Fibroblast of the aortic adventitia (primary cell): ENCODE measurements at places on chromosomes 12 and 14. TPM values are rescaled to one million over a fixed set of nuclear protein-coding genes. Genes with fewer than 3 reads are reported as not detected.

DNA sequence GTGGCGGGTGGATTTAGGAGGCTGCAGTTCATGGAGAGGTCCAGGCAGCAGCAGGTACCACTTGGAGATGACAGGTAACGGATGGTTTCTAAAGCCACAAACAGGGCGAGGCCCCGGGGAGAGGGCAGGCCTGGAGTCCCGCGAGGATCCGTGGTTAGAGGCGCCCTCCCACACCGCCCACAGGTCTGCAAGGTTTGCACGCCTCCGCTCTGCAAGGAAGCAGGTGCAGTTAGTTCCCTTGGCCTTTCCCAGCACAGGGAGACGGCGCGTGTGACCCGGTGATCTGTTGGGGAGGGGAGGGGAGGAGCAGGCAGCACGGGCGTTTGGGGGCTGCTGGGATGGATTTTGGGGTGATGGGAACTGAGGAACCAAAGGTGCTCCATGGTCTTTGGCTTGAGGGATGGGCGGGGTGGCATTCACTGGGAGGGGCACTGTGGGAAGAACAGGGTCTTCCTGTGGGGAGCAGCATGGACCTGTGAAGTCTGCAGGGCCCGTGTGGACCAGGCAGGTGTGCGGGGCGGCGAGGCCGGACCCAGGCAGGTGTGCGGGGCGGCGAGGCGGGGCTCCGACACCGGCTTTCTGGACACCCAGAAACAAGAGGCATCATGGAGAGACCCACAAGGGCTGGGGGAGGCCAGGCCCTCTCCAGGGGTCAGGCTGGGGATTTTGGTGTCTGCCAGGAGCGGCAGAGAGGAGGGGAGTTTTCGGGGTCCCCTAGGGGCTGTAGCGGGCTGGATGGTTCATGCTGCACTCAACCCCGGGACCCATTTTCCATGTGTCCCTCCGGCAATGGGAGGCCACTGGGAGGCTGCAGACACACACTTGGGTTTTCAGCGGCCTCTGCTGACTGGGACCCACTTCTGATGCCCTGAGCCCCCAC lies 29.1 kb downstream of the NOC4L start:
- DNase-seq, result no peak

DNA sequence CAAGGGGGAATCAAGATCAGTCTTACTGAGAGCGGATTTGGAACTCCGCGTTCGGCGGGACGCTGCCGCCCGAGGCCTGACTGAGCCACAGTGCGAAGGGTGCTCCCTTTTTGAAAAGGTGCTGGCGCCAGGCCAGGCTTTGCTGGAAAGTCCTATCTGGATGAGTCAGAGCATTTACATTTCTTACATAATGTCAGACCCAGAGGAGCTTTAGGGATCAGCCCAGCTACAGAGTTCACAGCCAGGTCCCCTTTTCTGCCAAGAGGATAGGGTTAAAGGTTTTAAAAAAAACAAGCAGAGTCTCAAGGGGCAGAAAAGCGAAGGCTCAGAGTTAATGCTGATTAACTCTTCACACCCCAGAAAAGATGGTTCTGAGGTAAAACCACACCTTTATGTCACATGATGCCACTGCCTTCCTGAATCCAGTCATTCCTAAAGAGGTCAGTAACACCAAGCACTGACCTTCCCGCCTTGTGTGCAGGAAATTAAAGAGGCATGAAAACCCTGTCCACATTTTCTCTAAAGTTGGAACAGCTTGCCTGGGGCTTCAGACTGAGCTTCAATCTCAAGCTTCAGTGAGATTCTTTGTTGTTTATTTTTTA lies 11.7 kb upstream of the FBXL14 start:
- peak; percentile 96 for DNase-seq

DNA sequence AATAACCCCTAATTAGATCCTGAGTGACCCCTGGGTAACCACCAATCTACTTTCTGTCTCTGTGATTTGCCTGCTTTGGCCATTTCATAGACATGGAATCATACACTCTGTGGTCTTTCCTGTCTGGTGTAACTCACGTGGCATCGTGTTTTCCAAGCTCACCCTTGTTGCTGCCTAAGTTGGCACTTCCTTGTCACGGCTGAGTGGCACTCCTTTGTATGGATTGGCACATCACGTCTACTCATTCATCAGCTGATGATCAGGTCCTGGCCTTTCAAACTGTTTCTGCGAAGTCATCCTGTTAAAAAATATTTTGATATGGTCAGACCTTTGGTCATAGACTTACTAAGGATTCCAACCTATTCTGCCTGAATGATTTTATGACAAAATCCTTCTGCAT lies 87.7 kb downstream of the GLT1D1 start:
- no peak for DNase-seq

DNA sequence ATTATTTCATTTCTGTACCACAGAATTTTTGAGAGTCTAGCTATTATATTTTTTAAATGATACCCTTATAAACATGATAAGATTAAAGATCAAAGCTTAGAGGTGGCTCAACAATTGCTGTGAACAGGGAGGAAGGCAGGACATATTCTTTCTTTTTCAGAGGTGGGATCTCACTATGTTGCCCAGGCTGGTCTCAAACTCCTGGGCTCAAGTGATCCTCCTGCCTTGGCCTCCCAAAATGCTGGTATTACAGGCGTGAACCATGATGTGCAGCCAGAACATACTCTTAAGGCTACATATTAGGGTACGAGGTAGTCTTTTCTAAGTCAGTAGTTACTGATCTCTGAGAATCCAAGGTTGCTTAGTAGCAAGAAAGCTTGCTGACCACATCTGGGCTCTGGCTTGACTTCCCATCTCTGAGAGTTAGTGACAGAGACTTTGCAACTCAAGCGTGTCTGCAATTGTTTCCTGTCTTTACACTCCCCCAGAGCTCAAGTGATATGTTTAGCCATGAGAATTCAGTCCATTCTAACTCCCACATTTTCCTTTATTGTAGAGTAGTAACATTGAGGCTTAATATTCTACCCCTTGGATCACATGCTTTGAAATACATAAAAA lies 8.6 kb downstream of the RAB5B start:
- DNase-seq, result no peak

DNA sequence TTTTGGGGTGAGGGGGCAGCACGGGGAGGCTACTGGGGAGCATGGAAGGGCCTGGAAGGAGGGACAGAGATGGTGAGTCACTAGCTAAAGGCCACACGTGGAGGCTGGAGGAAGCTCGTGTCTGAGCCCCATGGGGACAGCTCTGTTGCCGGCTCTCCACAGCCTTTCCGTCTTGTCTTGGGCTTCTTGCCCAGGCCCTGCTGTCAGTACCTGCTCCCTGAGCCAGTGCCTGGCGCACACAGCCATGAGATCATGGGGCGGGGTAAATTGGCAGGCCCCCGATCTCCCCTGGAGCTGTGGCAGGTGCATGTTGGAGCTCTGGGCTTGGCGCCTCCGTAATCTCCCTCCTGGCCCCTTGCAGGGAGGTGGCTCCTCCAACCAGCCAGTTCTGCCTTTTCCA lies 16.1 kb upstream of the KRT80 start:
- DNase-seq, result peak; percentile 85

Gene ERP27
- 0.18 TPM in 1 of 2 replicates, not detected in the other for total RNA-seq

Gene MAPK1IP1L
- total RNA-seq, result 16.2 and 71.8 TPM in 2 replicates

Gene ZDHHC22
- not detected in 2 replicates for total RNA-seq

Gene TAS2R31
- 6.2 and 13.6 TPM in 2 replicates for total RNA-seq

Gene ANKRD33
- 0.09 TPM in 1 of 2 replicates, not detected in the other for total RNA-seq

Gene NEUROD4
- total RNA-seq, result not detected in 2 replicates
